ENCODE measurements at places on chromosomes 12 and 14. TPM values are rescaled to one million over a fixed set of nuclear protein-coding genes. Genes with fewer than 3 reads are reported as not detected.

The TMBIM4 gene
- total RNA-seq: 58.5 TPM

DNA sequence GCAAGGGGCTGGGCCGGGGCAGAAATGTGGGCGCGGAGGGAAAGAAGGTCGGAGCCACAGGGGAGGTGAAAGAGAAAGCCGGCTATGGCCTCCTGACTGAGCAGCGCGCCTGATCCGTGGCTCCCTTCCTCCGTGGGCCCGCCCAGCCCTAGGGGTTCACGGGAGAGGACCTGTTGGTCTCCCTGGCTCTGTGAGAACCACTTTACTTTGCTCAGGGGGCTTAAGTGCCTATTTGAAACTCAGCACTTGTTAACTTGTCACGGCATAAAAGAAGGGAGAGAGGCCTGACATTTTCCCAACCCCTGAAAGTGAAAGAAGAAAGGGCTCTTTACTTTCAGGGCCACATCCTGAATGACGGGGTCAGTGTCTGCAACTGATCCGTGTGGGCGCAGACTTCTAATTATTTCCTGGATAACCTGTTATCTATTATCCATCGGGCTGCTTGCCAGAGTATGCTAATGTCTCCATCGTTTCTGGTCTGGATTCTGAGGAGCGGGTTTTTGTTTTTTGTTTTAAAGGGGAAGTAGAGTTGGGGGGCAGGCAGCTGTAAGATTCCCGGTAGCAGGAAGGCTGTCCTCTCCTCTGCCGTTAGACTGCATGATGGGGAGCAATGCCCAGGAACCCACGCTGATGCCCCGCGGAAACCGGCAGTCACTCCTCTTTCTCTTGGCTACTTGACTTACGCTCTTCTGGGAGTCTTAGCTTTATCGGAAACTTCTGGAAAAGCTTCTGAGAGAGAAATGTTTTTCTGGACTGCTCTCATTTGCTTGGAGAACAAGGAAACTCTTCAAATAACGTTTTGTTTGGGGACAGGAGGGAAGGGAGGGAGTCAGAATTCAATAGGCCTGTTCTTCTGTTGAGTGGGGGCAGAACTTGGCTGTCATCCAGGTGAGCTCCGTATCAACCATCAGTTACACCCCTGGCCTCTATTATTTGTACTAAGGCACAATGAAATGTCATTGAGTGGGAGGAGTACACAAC, 127.7 kb upstream of the MAX start:
- no peaks in the 10 kb centered on the region for H3K27me3 ChIP-seq
- H3K27ac ChIP-seq: peak overlapping the region; percentile 44
- H3K4me3 ChIP-seq: no peak overlapping the region
- no peaks in the 10 kb centered on the region for H3K36me3 ChIP-seq
- H3K4me1 ChIP-seq: peaks cover 25% of the 10 kb centered on the region

DNA sequence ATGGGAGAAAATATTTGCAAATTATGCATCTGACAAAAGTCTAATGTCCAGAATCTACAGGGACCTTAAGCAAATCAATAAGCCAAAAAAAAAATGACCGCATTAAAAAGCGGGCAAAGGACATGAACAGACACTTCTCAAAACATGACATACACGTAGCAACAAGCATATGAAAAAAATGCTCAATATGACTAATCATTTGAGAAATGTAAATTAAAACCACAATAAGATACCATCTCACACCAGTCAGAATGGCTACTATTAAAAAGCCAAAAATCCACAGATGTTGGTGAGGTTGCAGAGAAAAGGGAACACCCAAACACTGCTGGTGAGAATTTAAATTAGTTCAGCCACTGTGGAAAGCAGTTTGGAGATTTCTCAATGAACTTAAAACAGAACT, 16.1 kb downstream of the PAWR start:
- peaks cover 28% of the 10 kb centered on the region for H3K36me3 ChIP-seq
- H3K4me1 ChIP-seq: peaks cover 39% of the 10 kb centered on the region
- DNase-seq: peak; percentile 54
- H3K4me3 ChIP-seq: peak overlapping the region; percentile 28
- peak overlapping the region; percentile 78 for H3K27ac ChIP-seq

GRCh38 chr14:103738166-103738565, 22.6 kb downstream of the ZFYVE21 start:
- H3K27ac ChIP-seq: no peak overlapping the region
- DNase-seq: no peak
- no peaks in the 10 kb centered on the region for H3K4me1 ChIP-seq
- peaks cover 62% of the 10 kb centered on the region for H3K36me3 ChIP-seq
- no peak overlapping the region for H3K4me3 ChIP-seq

DNA sequence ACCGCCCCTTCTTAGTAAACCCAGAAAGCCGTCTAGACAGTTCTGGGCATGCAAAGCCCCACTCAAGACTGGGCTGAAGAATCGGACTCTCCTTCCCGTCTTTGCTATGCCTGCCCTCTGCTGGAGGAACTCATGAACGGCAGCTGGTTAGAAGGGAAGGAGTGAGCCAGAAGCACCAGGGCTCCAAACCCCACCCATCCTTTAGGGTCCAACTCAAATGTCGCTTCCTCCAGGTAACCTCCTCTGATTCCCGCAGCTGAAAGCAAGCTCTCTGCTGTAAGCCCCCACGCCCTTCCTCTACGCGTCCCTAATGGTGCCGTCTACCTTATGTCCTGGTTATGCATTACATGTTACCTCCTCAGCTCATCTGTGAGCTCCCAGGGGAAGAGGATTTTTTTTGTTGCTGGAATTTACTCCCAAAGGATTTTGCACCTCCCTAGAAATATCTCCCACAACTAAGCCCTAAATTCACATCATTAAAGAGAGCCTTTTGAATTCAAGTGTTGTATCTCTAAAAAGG, 59.0 kb upstream of the SCN8A start:
- H3K27ac ChIP-seq: no peak overlapping the region
- no peaks in the 10 kb centered on the region for H3K36me3 ChIP-seq
- DNase-seq: peak; percentile 83
- peaks cover 11% of the 10 kb centered on the region for H3K4me1 ChIP-seq
- H3K27me3 ChIP-seq: peaks cover 11% of the 10 kb centered on the region

DNA sequence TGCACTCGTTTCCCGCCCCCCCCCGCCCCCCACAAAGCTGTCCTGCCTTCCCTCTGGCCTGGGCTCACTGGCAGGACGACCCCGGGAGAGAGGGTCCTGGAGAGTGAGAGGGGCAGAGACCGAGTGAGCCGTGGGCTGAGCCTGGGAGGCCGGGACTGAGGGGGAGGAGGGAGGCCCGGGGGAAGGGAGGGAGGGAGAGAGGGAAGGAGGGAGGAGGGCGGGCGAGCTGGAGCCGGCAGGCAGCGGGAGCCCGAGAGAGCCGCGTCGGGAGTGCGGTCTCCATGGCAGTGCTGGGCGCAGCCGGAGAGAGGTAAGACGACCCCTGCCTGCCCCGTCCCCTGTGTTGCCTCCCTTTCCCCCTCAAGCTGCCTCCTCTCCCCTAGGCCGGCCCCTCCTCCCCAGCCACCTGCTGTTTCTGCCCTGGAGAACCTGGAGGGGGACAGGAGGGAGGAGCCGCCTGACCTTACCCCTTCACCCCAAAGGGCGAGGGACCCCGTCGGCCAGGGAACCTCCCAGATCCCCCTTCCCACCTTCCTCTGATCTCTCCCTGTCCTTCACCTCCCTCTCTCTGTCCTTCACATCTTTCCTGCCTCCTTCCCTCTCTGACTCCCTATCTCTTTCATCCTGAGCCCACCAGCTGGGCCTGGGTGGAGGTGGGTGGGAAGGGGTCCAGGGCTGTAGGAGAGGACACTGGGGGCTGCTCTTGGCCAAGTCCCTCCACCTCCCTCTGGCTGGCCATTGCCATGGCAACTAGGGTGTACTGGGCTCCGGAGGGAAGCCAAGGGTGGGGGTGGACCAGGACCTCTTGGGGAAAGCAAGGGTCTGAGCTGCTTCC, at the start of gene GPR162:
Gene GPR162 (plus strand): TSS at position 231 of the 835 bp plus-strand sequence. CDS start 2,078 bp downstream, outside the sequence.
- peaks cover 68% of the 10 kb centered on the region for H3K27me3 ChIP-seq
- no peak within 1 kb of the TSS for H3K27ac ChIP-seq
- no peaks in the 10 kb centered on the region for H3K36me3 ChIP-seq
- no peak within 1 kb of the TSS for H3K4me3 ChIP-seq
- peaks cover 9% of the 10 kb centered on the region for H3K4me1 ChIP-seq
- no peak for DNase-seq

The RFLNA gene
- total RNA-seq: not detected
